ENCODE measurements at places on chromosomes 3 and 15.

DNA sequence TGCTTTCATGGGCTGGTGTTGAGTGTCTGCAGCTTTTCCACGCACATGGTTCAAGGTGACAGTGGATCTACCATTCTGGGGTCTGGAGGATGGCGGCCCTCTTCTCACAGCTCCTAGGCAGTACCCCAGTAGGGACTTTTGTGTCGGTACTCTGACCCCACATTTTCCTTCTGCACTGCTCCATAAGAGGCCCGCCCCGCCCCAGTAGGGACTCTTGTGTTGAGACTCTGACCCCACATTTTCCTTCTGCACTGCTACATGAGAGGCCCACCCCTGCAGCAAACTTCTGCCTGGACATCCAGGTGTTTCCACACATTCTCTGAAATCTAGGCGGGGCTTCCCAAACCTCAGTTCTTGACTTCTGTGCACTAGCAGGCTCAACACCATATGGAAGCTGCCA is 383.4 kb upstream of the MEIS2 start:
- no peak for DNase-seq

GRCh38 chr3:100893590-100893989 is 99.6 kb downstream of the ABI3BP start:
- DNase-seq, result no peak

DNA sequence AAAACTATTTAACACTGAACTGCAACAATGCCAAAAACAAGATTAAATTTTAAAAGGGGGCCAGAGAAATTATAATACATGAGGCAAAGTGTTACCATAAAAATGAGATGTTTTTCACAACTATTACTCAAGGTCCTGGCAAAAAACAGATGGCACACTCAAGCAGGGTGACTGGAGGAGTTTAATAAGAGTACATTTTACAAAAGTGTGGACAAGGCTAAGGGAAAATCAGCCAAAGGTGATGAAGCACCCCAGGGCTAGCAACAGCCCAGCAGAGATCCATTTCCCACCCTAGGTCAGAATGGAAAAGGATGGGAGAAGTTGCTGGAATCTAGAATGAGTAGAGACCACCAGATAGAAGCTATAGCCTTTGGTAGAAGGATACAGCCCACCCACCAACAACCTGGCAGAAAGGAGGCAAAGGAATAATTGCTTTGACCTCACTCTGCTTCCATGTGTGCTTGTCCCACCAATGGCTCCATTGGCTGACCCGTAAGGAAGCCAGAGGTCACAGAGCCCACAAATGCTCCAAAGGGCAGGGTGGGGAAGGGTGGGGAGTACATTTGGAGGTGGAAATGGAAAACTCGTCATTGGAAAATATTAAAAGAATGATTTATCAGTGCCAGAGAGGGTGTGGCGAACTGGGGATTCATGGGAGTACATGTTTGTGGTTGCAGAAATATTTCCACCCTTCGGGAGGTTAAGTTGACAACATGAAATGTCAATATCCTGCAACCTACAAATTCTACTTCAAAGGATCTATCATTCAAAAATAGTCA is 161.0 kb upstream of the UBE2E2 start:
- DNase-seq, result no peak

DNA sequence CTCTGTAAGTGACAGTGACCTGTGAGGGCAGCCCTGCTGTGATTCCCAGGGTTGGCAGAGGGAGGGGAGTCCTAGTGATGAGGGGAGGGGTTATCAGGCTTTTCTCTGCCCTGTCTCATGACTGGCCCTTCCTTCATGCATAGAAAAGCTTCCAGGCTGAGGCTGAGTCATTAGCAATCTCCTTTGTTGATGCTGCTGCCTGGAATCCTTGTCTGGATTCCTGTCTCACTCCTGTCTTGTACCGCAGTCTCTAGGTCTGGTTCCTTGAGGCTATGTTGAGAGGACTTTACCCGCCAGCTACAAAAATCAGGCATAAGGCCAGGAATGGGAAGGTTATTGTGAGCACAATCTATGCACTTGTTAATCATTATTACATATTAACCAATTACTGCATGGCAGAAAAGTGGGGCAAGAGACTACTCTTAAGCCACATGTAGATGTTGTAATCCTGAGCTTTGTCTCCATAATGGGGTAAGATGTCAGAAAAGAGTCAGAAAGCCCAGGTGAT is 7.2 kb downstream of the KLHL6 start:
- peak; percentile 13 for DNase-seq

- no peak for DNase-seq
These were observed 412.8 kb upstream of the TGFBR2 start for GRCh38 chr3:30193625-30194044.

DNA sequence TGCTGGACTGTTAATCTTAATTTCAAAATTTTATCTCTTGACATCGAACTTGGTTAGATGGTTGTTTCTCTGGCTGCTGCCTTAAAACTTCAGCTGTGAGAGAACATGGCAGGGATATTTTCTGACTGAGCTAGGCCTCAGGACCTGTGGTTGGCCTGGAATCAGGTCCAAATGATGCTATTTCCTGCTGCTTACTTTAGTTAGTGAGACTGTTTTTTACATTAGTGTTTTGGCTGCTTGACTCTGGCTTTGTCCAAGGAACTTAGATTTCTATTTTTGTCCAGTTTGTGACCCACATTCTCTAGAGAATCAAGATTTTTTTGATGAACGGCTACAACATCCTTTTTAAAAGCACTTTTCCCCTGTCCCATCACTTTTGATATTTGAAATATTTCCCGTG is 497.9 kb upstream of the SGO1 start:
- peak; percentile 71 for DNase-seq
